ENCODE measurements at places on chromosomes 2 and 18.

DNA sequence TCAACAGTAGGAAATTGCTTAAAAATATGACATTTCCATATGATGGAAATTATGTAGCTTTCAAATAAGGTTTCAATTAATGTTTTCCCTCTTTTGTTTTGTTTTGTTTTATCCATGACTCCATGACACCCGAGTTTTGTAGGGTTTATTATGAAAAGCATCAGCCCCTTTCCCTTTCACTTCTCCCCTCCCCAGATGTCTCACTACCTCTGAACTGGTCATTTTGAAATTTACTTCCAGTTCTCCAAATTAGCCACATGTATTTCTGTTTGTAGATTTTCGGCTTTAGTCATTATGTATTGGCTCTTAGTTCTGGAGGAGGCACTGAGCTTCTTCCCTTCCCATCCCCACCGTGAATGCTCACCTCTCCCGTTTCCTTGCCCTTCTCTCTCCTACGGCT lies 18.6 kb upstream of the VPS4B start:
- peaks cover 4% of the 10 kb centered on the region for H3K4me1 ChIP-seq
- no peak overlapping the region for H3K4me3 ChIP-seq
- DNase-seq, result no peak
- H3K27me3 ChIP-seq, result peaks cover 24% of the 10 kb centered on the region
- H3K27ac ChIP-seq, result no peak overlapping the region
- H3K36me3 ChIP-seq, result no peaks in the 10 kb centered on the region

- no peak for DNase-seq
- H3K27ac ChIP-seq, result no peak overlapping the region
- no peaks in the 10 kb centered on the region for H3K27me3 ChIP-seq
These were observed 53.4 kb downstream of the ATIC start for GRCh38 chr2:215365184-215365658.

DNA sequence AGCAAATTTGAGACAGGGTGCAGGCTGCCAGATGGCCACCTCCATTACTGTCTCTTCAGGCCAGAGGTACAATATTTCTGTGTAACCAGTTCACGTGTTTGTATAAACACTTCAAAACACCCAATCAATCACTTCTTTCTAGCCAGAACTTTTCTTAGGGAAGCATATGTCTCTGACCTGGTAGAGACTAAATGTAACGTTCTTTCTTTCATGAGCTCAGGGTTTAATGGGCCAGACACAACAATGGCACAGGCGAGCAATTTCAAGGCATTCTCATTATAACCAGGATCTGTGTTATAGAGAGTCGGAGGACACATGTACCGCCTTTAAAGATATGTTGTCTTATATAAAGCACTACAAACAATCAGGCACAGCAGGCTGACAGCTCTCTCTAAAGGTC lies 1846.4 kb upstream of the PIK3C3 start:
- H3K36me3 ChIP-seq, result no peaks in the 10 kb centered on the region
- H3K4me1 ChIP-seq, result no peaks in the 10 kb centered on the region
- no peak overlapping the region for H3K4me3 ChIP-seq
- H3K27ac ChIP-seq, result no peak overlapping the region
- H3K27me3 ChIP-seq, result no peaks in the 10 kb centered on the region
- DNase-seq, result no peak

DNA sequence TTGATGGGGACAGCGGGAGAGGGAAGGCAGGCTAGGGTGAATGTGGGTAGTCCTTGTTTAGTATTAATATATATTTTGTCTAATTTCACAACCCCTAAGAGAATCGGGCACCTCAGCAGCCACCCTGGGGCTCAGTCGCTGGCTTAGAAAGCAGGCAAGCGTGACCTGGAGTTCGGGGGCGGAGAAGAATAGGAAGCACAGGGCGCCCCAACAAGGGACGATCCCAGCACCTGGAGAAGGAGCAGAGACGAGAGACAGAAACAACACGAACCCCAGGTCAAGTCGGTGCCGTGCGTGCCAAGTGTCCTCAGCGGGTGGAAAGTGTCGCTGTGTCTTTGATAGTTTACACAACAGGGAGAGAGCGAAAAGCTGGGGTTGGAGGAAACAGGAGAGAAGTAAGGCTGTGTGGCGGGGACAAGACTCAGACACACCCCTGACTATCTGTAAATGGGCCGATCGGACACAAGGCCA lies 95.4 kb downstream of the NFATC1 start:
- no peak for DNase-seq
- peaks cover 2% of the 10 kb centered on the region for H3K36me3 ChIP-seq
- peak overlapping the region; percentile 66 for H3K27ac ChIP-seq
- peaks cover 8% of the 10 kb centered on the region for H3K4me1 ChIP-seq
- H3K27me3 ChIP-seq, result no peaks in the 10 kb centered on the region
- H3K4me3 ChIP-seq, result no peak overlapping the region

DNA sequence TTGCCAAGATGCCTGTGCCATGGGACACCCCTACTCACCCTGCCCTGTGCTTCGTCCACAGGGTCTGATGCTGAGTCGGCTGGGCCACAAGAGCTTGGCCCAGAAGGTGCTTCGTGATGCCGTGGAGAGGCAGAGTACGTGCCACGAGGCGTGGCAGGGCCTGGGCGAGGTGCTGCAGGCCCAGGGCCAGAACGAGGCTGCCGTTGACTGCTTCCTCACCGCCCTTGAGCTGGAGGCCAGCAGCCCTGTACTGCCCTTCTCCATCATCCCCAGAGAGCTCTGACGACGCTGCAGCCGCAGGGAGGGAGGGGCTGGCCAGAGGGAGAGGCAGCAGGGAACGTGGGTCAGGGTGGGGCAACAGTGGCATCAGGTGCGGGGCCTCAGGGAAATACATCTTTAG lies 81.5 kb downstream of the STPG4 start:
- no peak overlapping the region for H3K4me3 ChIP-seq
- no peak overlapping the region for H3K27ac ChIP-seq
- DNase-seq, result no peak
- peaks cover 2% of the 10 kb centered on the region for H3K36me3 ChIP-seq
- H3K27me3 ChIP-seq, result no peaks in the 10 kb centered on the region

DNA sequence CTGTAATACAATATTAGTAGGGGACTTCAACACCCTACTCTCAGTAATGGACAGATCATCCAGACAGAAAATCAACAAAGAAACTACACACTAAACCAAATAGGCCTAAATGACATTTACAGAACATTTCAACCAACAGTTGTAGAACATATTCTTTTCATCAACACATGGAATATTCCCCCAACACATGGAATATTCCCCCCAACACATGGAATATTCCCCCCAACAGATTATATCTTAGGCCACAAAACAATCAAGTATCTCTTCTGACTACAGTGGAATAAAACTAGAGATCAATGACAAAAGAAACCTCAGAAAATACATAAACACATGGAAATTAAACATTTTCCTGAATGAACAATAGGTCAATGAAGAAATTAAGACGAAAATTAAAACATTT lies 187.2 kb upstream of the RBBP8 start:
- no peaks in the 10 kb centered on the region for H3K4me1 ChIP-seq
- H3K4me3 ChIP-seq, result no peak overlapping the region
- H3K27me3 ChIP-seq, result peaks cover 7% of the 10 kb centered on the region
- no peak overlapping the region for H3K27ac ChIP-seq

GRCh38 chr2:23445450-23445868 lies 60.5 kb downstream of the KLHL29 start:
- H3K36me3 ChIP-seq, result no peaks in the 10 kb centered on the region
- no peaks in the 10 kb centered on the region for H3K4me1 ChIP-seq
- DNase-seq, result no peak

DNA sequence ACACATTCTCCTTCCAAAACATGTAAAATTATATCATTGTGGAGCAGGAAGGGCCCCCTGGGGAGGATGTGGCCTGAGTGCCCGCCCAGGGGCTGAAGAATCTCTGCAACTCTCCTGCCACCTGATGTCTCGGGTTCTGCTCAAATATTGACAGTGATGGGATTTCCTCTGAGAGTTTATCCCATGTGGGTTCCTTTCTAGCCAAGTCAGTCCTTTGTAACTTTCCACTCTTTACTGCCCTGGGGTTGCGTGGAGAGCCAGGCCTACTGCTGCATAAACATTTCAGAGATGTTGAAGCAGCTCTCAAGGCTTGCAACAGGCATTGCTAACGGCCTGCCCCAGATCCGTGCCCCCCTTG lies 4.0 kb upstream of the RAB17 start:
- H3K4me3 ChIP-seq, result no peak overlapping the region
- no peaks in the 10 kb centered on the region for H3K36me3 ChIP-seq
- H3K4me1 ChIP-seq, result peaks cover 15% of the 10 kb centered on the region

DNA sequence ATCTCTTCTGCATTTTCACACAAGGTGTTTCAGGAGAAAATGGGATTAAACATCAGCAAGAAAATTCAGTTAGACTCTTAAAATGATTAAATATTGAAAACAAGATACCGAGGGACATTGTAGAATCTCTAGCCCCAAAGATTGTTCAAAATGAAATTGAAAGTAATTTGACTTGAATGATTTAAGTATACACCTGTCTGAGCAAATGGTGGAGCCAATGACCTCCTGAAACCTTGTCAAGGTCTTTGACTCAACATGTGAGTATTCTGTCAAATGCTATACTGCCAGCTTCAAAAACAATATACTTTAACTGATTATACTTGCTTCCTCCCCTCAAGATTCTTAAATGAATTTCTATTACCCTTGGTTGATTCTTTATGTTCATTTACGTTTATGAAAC lies 411.0 kb downstream of the DCC start:
- H3K4me1 ChIP-seq, result no peaks in the 10 kb centered on the region
- DNase-seq, result no peak
- H3K4me3 ChIP-seq, result no peak overlapping the region
- H3K36me3 ChIP-seq, result no peaks in the 10 kb centered on the region
- no peaks in the 10 kb centered on the region for H3K27me3 ChIP-seq

DNA sequence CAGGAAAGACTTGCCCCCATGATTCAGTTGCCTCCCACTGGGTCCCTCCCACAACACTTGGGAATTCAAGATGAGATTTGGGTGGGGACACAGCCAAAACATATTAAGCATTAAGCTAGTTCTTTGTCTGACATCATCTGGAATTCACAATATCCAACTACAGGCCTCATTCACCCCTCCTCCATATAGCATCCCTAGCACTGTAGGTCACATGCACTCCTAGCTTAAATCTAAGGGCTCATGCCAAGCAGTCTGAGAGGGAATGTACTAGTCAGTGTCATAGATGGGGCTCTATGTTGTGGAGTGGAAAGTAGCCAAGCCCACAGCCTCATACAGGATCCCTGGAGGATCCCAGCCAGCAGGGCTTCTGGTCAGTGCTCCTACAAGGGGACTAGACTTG lies 92.1 kb downstream of the IRS1 start:
- H3K27me3 ChIP-seq, result peaks cover 6% of the 10 kb centered on the region
- no peak for DNase-seq
- H3K4me1 ChIP-seq, result no peaks in the 10 kb centered on the region
- no peak overlapping the region for H3K4me3 ChIP-seq

GRCh38 chr2:30661173-30662107 lies 145.8 kb downstream of the CAPN13 start:
- no peak overlapping the region for H3K4me3 ChIP-seq
- H3K27me3 ChIP-seq, result peaks cover 4% of the 10 kb centered on the region
- no peaks in the 10 kb centered on the region for H3K4me1 ChIP-seq

- no peaks in the 10 kb centered on the region for H3K4me1 ChIP-seq
- H3K27ac ChIP-seq, result no peak overlapping the region
- no peaks in the 10 kb centered on the region for H3K36me3 ChIP-seq
- no peak overlapping the region for H3K4me3 ChIP-seq
- peaks cover 4% of the 10 kb centered on the region for H3K27me3 ChIP-seq
These were observed 428.8 kb downstream of the ZNF521 start for GRCh38 chr18:24923138-24923537.

DNA sequence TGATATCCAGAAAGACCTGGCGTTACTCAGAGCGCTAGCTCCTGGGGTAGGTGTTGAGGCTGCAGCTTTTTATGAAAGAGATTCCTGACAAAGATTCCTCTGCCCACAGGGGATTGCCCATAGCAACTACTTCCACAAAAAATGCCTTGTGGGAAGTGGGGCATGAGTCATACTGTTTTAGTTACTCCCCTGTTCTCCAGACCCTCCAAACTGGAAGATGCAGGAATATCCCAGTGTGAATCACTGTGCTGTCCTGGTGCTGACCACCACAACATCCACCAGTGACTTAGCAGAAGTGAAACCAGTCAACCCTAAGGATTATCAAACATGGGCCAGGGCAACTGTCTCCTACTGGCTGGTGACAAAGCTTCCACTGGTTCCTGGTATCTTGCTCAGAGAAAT lies 61.8 kb downstream of the CDH2 start:
- H3K27me3 ChIP-seq, result no peaks in the 10 kb centered on the region
- no peaks in the 10 kb centered on the region for H3K4me1 ChIP-seq
- no peak overlapping the region for H3K27ac ChIP-seq
- H3K36me3 ChIP-seq, result no peaks in the 10 kb centered on the region

DNA sequence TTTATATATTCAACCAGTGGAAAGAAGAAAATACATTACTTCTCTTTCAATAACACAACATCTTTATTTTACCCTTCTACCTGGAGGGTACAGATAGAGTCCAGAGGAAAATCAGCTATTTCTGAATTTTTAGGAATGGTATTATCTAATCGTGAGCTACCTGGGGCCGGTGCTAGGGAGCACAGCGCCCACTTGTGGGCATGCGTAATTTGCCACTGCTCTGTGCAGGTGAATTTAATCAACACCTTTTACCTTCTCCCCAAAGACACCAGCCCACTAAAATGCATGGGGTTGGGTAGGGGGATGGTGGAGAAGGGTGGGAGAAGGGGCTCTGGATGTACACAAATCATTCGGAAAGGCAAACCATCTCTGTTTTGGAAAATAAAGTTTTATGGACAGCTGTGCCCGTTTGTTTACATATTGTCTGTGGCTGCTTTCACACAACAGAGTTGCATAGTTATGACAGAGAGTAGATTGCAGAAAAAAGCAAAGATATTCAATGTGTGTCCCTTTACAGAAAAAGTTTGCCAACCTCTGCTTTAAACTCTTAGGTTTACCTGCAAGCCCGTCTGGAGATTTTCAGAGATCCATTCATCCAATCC lies 51.5 kb upstream of the DCC start:
- no peak for DNase-seq
- no peaks in the 10 kb centered on the region for H3K36me3 ChIP-seq
- H3K27ac ChIP-seq, result no peak overlapping the region
- H3K27me3 ChIP-seq, result no peaks in the 10 kb centered on the region
- no peaks in the 10 kb centered on the region for H3K4me1 ChIP-seq

DNA sequence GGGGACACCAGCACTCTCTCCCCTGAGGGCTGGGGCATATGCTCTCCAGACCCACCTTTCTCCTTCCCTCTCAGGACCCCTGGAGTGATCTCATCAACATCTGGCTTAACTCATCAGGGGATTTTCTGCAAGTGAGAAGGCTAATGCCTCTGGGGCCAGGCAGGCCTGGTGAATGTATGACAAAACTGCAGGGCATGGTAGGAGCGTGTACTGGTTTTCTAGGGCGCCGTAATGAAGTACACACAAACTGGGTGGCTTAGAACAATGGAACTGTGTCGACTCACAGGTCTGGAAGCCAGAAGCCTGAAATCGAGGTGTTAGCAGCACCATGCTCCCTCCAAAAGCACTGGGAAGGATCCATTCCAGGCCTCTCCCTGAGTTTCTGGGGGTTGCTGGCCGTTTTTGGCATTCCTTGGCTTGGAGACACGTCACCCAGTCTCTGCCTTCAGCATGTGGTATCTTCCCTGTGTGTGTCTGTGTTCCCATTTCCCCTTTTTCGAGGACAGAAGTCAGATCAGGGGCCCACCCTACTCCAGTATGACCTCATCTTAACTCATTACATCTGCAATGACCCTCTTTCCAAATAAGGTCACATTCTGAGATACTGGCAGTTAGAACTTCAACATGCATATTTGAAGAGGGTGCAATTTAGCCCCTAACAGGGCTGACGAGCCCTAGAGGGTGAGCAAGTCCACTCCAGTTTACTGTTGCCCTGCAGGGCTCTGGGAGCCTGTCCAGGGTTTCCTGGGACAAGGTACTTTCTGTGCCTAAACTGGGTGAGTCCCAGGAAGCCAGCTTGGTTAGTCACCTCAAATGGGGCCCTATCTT lies 45.5 kb upstream of the CAB39 start:
- peaks cover 61% of the 10 kb centered on the region for H3K4me1 ChIP-seq
- no peak for DNase-seq
- H3K36me3 ChIP-seq, result no peaks in the 10 kb centered on the region
- peak overlapping the region; percentile 59 for H3K27ac ChIP-seq
- peak overlapping the region; percentile 12 for H3K4me3 ChIP-seq
